Panc1 (cell line): ENCODE measurements at places on chromosomes 12 and 14.

DNA sequence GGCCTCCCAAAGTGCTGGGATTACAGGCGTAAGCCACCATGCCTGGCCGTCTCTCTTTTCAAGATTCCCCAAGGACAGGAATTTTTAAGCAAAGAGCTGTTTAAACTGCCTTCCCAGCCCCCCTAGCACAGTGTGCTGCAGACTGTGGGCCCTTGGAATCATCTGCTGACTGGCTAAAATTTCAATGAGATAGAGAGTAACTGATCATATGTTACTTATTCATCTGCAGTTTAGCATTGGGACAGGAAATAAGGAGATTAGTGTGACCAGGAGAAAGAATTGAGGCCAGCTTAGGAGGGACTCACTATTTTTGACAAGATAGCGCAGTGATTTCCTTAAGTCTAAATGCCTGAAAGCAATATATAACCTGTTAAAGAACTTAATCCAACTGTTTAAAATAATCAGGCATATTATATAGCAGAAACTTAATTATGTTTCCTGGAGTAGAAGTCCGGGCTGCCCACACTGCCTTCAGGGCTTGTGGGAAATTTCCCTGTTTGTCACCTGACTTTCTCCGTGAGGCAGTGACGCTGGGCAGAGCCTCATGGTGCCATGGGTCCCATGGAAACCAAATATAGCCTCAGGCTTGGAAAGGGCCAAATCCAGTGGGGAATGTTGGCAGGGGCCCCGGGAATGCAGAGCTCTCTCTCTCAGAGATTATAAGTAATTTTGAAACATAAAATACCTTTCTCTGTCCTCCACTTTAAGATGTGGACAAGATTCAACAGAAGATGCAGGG, 22.8 kb upstream of the CEBPE start:
- no peaks in the 10 kb centered on the region for H3K36me3 ChIP-seq
- H3K27me3 ChIP-seq = no peaks in the 10 kb centered on the region; the same call in 1 of the 2 replicates
- DNase-seq = no peak
- H3K4me1 ChIP-seq = no peaks in the 10 kb centered on the region
- H3K4me3 ChIP-seq = no peak overlapping the region

GRCh38 chr12:71640316-71640715, 23.3 kb downstream of the ZFC3H1 start:
- peaks cover 62% of the 10 kb centered on the region for H3K36me3 ChIP-seq
- DNase-seq = no peak
- no peak overlapping the region for H3K4me3 ChIP-seq
- no peaks in the 10 kb centered on the region for H3K27me3 ChIP-seq

DNA sequence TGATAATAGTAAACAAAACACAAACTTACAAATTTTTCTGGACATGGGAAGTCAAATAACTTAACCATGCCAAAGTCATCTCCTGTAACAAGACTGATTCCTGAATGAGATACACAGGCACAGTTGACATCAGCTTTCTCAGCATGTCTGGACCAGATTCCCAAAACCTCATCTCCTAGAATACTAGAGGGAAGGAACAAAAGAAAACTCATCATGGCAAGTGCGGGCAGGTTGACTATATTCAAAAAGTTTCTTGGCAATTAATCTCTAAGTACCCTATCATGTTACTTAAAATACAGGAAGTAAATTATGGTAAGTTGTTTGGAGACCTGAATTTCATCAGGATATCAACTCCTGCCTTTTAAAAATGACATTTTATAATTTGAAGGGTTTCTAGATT, 53.9 kb downstream of the ZC3H14 start:
- DNase-seq = no peak
- H3K4me3 ChIP-seq = no peak overlapping the region
- no peaks in the 10 kb centered on the region for H3K27me3 ChIP-seq

DNA sequence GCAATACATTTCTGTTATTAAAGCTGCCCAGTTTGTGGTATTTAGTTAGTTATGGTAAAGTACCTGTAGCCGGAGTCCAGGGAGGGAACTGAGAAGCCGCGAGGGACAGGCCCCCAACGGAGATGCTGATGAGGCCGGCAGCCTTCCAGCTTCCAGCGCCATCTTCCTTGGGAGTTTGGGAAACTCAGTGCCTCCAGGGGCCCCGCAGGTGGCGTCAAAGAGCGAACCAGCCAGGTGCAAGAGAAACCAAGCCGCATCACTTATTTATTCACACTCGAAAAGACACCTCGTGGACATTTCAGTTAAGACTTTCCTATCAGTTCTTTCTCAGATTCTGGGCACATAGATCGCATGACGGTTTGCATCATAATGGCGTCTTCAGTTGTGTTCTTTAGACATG, 216.6 kb downstream of the GLT1D1 start:
- H3K4me3 ChIP-seq = no peak overlapping the region
- DNase-seq = no peak
- H3K27me3 ChIP-seq = no peaks in the 10 kb centered on the region
- H3K27ac ChIP-seq = no peak overlapping the region

DNA sequence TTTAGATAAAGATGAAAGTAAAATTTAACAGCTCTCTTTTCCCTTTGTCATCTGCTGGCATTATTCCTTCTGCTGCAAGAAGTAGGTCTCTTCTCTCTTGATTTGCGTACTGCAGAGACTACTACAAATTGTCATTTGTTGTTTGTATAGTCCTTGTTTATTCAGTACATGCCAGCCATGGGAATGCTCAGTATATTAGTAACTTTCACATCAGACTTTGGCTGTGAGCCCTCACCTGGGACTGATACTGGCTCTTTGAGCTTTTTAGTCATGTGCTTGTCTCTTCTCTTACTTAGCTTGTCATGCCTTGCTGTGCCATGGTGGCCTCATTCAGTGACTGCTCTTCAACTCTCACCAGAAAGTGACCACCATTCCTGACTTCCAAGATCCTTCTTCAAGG, 169.8 kb downstream of the PRKCH start:
- H3K4me3 ChIP-seq = no peak overlapping the region
- no peak overlapping the region for H3K27ac ChIP-seq
- no peaks in the 10 kb centered on the region for H3K36me3 ChIP-seq

DNA sequence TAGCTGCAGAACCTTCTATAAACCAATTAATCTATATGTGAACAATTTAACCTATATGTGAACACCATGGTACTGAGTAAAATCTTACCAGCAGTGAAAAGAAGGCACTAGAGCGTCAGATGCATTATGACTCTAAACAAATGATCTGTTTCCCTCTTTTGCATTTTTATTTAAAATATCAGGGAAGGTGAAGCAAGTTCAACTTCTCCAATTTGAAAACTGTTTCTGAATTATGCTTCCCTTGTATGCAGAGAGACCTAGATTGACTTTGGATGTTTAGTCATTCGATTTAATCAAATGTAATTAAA, 80.9 kb downstream of the DAD1 start:
- H3K4me3 ChIP-seq = no peak overlapping the region
- no peaks in the 10 kb centered on the region for H3K4me1 ChIP-seq
- DNase-seq = no peak
- no peaks in the 10 kb centered on the region for H3K27me3 ChIP-seq
- H3K27ac ChIP-seq = no peak overlapping the region

GRCh38 chr12:27550653-27550975, 26.6 kb downstream of the PPFIBP1 start:
- H3K36me3 ChIP-seq = no peaks in the 10 kb centered on the region
- H3K4me1 ChIP-seq = peaks cover 82% of the 10 kb centered on the region
- no peaks in the 10 kb centered on the region for H3K27me3 ChIP-seq

- no peaks in the 10 kb centered on the region for H3K4me1 ChIP-seq
- no peak overlapping the region for H3K4me3 ChIP-seq
- H3K36me3 ChIP-seq = no peaks in the 10 kb centered on the region
Measured at GRCh38 chr12:129169928-129170327, 316.6 kb downstream of the GLT1D1 start.

- no peak overlapping the region for H3K27ac ChIP-seq
- H3K4me3 ChIP-seq = no peak overlapping the region
- H3K36me3 ChIP-seq = no peaks in the 10 kb centered on the region
Measured at GRCh38 chr12:69966839-69967238, 141.8 kb downstream of the MYRFL start.

DNA sequence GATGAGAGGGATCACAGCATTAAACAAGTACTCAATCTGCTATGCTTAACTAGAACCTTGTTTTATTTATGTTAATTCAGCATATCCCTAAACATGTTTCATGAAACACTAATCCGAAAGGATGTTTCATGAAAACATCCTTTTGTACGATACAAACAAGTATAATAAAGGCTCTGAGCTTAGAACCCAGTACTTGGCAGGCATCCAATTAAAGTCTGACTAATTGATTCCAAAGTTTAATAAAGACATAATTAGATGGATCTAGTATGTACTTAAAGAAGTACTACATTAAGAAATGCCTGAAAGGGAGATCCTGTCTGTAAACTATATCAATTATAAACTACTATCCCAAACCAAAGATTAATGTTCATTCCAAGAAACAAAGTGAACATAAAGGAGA, 51.8 kb downstream of the SCAF11 start:
- peaks cover 9% of the 10 kb centered on the region for H3K36me3 ChIP-seq
- H3K4me1 ChIP-seq = no peaks in the 10 kb centered on the region
- no peak for DNase-seq
- H3K27me3 ChIP-seq = no peaks in the 10 kb centered on the region

DNA sequence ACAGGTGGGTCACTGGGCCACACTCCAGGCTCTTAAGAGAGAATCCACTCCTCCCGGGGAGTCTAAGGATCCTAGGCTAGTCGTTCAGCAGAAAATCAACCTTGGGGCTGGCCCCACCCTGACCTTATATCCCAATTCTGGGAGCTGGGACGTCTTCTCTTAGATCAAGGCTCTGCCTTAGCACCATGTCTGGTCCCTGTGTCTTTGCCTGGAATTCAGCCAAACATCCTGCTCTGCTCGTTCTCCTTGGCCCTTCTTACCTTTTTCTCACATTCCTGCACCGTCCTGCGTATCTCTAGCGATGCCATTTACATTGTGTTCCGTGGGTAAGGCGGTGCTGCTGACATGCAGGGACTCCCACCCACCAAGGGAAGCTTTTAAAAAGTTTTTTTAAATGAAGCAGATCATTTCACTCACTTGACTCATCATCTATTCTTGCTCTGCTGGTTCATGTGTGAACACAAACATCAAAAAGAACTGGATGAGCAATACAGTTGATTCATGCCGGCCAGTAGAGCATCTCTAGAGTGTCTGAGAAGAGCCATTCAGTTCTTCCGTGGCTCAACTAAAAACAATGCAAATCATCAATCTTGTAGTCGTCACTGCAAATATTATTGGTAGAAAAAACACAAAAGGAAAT, 50.2 kb downstream of the KCNK13 start:
- H3K27ac ChIP-seq = no peak overlapping the region
- H3K4me3 ChIP-seq = no peak overlapping the region
- H3K4me1 ChIP-seq = no peaks in the 10 kb centered on the region
- H3K36me3 ChIP-seq = no peaks in the 10 kb centered on the region
- H3K27me3 ChIP-seq = peaks cover 7% of the 10 kb centered on the region; the same call in 1 of the 2 replicates

GRCh38 chr12:25566202-25566949, 13.3 kb upstream of the LMNTD1 start:
- H3K4me3 ChIP-seq = no peak overlapping the region
- DNase-seq = no peak
- no peaks in the 10 kb centered on the region for H3K4me1 ChIP-seq
- H3K27me3 ChIP-seq = no peaks in the 10 kb centered on the region
- no peaks in the 10 kb centered on the region for H3K36me3 ChIP-seq
